Fibroblast of skin of left biceps (primary cell): ENCODE measurements at places on chromosomes 16 and 17.
A peak's percentile ranks its signal among the peaks of the same experiment; 100 is the strongest.

GRCh38 chr16:65660390-65660789 is 538.5 kb upstream of the CDH11 start:
- DNase-seq, result peak; percentile 10

- no peak for DNase-seq
These were observed 16.3 kb upstream of the RBL2 start for GRCh38 chr16:53417976-53418375.

- no peak for DNase-seq
These were observed 340.3 kb upstream of the CDH5 start for GRCh38 chr16:66026211-66026610.

DNA sequence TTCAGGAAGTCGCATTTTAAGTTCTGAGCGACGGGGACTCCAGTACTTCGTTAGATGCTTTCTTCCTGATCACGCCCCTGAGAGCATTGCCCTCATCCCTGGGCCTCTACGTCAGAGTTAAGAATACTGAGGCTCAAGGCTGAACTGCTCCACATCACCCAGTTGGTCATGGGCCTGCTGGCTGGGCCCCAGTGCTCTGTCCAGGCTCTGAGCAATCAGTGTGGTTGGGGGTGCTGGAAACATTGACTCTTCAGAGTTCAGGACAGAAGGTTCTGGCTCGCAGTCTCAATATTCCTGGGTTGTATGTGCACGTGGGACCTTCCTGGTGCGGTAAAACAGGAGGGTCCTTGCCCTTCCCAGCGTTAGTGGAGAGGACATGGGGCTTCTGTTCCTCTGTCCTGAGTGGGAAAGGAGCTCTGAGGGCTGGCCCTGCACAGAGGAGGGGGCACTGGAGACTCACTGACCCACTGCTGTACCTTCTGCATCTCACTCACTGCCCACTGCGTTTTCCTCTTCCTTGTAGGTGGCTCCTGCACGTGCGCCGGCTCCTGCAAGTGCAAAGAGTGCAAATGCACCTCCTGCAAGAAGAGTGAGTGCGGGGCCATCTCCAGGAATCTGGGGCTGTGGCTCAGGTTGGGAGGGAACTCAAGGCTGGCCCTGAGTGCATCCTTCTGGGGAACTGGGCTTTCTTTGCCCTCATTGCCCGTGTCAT is 518 bp downstream of the MT1E start:
- DNase-seq, result no peak

GRCh38 chr17:12592941-12593340 is 72.7 kb upstream of the MYOCD start:
- DNase-seq, result no peak

GRCh38 chr16:75048530-75048929 is 49.7 kb downstream of the ZNRF1 start:
- no peak for DNase-seq

DNA sequence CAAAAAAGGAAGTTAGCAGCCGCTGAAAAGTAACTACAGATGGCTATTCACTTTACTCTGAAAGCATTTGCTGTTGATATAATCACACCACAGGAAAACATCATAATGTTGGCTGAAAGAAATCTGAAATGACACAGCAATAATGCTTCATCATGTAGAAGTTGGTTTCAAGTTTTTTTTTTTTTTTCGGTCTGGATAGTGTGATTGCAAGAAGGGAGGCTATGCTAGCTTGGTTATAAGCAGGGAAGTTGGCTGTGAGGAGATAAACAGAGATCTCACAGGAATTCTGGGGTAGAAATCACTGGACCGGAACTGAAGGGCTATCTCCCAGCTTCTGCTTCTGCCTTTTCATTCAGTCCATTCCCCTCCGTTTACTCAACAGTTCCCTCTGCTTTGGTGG is 57.9 kb downstream of the MYO1D start:
- DNase-seq, result no peak

DNA sequence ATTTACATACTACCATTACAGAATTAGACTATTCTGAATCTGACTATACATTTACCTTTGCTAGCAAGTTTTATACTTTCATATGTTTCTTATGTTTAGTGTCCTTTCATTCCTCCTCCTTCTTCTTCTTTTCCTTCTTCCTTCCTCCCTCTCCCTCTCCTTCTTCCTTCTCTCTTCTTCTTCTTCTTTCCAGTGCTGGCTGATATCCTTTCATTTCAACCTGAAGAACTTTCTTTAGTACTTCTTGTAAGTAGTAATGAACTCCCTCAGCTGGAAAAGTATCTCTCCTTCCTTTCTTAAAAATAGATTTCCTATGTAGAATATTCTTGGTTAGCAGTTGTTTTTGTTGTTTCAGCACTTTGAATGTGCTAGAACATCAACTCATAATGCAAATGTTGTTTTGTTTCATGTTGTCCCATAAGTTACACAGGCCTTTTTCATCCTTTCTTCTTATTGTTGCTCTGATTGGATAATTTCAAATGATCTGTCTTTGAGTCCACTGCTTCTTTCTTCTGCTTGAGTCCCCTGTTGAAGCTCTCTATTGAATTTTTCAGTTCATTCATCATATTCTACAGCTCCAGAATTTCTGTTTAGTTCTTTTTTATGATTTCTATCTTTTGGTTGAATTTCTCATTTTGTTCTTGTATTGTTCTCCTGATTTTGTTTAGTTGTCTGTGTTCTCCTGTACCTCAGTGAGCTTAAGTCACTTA is 15.1 kb upstream of the TBX4 start:
- no peak for DNase-seq

- DNase-seq, result no peak
These were observed 31.1 kb upstream of the FASN start for GRCh38 chr17:82129095-82129494.

DNA sequence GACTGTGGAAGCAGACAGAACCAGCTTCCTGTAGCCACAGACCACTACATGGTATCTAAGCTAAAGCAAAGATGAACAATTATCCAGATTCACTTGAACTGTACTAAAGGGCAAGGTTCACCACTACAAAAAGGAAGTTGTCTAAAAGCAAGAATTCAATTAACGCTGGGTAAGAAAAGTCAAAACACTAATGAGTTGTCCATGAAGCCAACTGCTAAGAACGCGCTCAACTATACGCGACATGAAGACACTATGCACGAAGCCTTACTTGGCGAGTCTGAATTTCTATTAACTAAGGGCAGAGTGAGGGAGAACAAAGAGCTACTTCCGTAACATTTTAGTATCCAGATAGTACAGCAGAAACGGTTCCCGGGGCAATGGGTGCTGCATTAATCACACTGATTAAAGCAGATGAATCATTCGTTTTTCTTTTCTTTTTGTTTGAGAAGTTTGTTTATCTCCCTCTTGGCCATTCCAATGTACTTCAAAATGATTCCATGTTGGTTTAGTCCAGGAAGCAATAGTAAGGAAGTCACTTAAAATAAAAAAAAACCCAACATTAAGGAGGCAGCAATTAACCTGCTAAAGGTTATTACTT is 2.8 kb upstream of the RPS15A start:
- DNase-seq, result no peak

DNA sequence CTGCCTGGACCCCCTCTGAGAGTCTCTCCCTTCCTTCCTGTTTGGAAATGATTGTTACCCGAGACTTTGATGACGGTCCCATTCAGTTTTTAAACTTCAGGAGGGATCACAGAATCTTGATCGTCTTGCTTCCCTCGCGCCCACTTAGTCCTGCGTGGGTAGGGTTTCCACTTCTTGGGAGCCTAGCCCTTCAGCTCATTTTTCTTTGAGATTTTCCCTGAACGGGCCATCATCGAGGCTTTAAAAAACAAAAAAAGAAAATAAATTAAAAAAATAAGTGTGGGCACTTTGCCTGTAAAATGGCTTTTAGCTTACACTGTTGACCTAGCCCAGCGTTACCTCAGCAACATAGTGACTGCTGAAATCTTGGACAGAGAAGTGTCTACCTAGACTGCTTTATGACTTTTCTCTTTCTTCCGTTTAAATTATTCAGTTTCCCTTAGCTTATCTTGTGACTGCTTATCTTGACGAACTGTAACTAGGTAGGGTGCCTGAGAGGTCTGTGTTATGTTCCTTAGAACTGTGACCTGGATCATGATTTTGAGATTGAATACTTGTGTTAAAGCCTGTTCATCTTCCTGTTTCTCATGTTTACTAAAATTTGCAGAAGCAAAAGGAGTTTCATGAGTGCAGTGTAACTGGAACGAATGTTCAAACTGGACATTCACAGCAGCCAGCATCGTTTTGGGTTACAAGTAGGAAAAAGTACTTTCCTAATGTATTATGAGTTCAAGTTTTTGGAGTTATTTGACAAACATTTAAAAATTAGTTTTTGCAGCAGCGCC is 874 bp downstream of the WWP2 start:
- no peak for DNase-seq

- DNase-seq, result no peak
These were observed 19.4 kb downstream of the GGA3 start for GRCh38 chr17:75241996-75242460.

DNA sequence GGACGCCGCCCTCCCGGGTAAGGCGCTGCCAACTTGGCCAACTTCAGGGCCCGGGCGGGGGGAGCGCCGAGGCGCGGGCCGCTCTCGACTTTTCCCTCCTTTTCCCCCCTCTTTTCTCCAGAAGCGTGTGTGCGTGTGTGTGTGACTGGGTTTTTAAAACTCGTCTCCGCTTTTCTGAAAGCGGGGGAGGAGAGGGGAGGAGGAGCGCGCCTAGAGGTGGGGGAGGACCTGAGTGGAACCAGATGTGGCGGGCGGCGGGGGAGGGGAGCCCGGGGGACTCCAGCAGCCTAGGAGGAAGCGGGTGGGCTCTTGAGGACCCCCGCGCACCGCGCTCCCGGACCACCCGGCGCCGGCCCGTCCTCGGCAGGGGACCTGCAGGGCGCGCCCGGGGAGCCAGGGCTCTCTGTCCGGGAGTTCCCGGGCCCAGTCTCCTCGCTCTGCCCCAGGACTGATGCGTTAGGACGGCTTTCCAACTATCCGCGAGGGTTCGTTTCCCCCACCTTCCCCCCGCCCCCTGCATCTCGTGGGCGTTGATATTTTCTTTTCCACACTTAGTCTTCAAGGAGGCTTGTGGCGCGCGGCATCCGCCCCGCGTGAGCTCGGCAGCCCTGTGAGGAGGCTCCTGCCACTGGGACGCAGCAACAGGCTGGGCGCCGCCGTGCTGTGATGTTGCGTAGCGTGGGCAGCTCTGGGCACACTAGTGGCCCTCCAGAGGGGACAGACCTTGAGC is 599 bp downstream of the MRC2 start:
- DNase-seq, result peak; percentile 78

DNA sequence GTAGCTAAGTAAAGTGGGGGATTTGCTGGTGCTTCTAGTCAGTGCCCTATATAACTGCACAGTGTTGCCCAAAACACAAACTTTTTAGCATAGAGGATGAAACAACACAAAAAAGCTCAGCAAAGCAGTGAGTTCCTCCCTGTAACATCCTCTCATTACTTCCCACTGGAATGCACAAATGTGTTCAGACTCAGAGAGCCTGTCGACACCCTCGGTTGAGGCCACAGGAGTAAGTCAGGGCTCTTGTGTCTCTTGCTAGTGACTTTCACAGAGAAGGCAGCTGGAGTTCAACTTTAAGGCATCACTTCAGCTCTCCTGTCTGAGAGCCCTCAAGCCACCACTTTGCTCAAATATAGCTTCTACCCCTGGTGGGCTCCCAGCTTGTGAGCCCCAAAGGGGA is 107.2 kb upstream of the NETO2 start:
- no peak for DNase-seq

DNA sequence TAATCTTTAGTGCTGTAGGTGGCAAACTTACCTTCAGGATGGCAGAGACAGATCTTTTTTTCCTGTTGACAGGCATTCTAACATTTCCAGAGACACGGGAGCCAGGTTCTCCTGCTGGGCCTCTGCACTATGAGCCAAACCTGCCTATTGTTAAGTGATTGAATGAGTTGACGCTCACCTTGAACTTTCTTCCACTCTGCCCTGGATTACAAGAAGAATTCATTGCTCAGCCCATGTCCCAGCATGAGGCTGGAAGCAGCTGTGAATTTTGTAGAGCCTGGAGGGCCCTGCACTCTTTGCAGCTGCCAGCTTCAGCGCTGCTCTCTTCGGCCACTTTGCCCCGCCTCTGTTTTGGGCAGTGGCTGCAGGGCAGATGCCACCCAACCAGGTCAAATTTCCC is 9.4 kb upstream of the SLC7A5 start:
- no peak for DNase-seq

- DNase-seq, result no peak
These were observed 122.9 kb downstream of the CLEC16A start for GRCh38 chr16:11067266-11067665.

DNA sequence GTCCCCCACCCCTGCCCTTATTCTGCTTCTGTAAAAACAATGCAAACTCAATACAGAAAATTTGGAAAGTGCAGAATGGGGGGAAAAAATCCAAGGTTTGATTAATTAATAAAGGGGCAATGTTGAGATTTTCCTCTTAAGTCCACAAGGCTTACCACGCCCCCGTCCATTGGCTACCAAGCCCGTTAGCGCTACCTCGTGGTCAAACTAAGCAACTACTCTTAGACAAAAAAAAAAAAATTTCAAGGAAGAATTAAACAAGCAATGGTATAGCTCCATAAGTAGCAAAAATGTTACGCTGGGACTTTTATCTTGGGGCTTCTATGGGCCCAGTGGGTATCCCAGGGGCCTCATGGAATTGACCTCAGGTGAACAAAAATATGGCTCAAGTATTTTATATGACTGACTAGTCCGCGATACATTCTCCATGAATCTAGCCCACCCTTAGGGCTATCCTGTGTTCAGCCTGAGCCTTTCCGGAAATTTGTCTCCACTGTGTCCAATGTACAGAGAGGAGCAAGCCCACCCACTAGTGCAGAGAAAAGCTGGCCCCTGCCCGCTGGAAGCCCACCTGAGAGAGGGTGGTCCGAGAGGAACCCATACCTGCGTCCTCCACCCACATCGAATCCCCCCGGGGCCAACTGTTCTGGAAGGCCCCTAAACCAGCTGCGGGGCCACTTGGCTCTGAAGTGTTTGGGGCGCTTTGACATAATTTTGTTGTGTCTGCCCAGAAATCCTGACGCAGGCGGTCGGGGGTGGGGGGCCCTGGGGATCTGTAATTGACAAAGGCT is 19.1 kb upstream of the TEX2 start:
- DNase-seq, result peak; percentile 31

GRCh38 chr17:48457080-48457836 is 27.2 kb upstream of the SKAP1 start:
- DNase-seq, result peak; percentile 11

- DNase-seq, result no peak
These were observed 146.9 kb upstream of the SDK2 start for GRCh38 chr17:73791121-73791520.

GRCh38 chr17:82298538-82299421 is 18.6 kb downstream of the CD7 start:
- DNase-seq, result no peak

GRCh38 chr17:80146121-80147034 is 550 bp downstream of the EIF4A3 start:
- no peak for DNase-seq

DNA sequence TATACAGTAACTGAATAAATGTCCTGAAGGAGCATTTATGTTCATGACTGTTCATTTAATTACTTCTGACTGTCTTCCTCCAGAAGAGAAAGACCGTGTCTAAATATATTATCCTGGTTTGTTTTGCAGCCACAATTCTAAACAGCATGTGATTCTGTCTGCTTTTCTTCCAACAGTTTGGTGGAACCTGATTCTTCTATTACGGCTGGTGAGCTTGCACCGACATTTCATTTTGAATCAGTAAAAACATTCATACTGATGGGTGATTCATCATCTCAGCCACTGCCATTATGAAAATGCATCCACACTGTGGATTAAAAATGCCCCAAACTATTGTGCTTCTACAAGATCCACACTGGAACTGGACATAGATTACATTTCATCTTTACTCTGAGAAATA is 16.9 kb downstream of the KNOP1 start:
- DNase-seq, result no peak
